ENCODE measurements at places on chromosomes 11 and 22. TPM values are rescaled to one million over a fixed set of nuclear protein-coding genes. Genes with fewer than 3 reads are reported as not detected.

The LRRC10B gene
- 0.17 TPM for total RNA-seq

GRCh38 chr22:19595532-19595931 lies 71.3 kb upstream of the CLDN5 start:
- DNase-seq, result no peak

- no peak for DNase-seq
Observed at GRCh38 chr11:69382131-69383128, 88.5 kb downstream of the MYEOV start.

DNA sequence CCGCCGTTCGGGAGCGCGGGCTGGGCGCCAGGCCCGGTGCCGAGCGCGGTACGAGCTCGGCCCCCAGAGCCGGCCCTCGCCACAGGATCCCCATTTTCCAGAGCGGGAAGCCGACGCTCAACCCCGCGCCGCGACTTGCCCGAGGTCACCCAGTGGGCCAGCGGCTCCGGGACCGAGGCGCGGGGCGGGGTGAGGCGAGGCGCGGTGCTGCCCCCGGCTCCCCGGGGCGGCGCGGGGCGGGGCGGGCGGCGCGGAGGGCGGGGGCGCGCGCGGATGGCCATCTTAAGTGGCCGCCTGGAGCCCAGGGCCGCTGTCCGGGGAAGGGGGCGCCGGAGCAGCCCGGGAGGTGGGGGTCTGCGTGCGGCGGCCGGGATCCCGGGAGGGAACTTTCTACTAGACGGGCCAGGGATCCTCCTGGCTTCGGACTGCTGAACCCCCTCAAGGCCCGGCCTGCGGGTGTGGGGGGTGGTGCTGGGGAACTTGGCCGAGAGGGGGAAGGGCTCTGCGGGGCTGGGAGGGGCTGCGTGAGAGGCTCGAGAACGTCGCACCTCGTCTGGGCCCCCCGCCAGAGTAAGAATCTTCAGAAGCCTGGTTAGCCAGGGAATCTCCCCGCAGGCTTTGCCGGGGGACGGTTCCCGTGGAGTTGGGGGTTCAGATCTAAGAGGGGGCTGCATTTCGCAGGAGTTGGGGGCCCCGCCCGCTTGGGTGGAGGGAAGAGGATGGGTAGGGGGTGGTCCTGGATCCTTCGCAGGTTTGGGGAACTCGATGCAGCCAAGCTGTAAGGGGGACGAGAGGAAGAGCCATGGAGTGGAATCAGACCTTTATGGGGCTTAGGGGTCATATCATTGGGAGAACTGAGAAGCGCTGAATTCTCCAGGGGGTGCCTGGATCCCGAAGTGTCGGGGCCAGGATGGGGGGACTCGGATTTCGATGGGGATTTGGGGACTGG lies 678 bp upstream of the INPPL1 start:
- peak; percentile 72 for DNase-seq

The IGF2 gene
- total RNA-seq, result 0.17 TPM

The TRPM5 gene
- not detected for total RNA-seq

DNA sequence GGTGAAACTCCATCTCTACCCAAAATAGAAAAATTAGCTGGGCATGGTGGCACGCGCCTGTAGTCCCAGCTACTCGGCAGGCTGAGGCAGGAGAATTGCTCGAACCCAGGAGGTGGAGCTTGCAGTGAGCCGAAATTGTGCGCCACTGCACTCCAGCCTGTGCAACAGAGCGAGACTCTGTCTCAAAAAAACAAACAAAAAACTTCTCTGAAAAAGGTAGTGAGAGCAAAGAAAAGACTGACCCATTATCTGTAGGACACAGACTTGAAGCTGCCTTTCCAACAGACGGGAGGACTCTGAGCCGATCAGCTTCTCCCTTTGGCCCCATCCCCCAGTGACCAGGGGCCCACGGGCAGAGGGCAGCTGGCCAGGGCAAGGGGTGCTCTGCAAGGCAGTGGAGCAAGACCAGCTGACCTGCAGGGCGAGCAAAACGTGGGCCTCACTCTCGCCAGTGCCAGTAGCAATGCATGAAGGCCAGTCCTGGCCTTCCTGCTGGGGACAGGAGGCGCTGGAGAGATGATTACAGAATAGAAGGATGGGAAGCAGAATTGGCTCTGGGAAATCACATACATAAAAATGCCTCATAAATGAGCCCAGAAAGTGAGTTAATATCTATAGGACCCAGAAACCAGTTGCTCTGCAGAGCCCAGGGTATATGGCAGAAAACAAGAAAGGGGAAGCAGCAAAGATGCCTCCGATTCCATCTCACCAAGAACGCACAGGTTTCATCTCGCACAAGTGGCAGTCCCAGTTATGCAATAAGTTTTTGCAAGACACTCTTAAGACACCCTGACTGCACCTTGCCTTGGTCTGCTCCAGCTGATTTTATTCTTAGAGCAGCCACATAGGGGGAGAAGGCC lies 2.8 kb downstream of the EHD1 start:
- no peak for DNase-seq

GRCh38 chr11:7077101-7077500 lies 11.7 kb upstream of the RBMXL2 start:
- DNase-seq, result no peak

DNA sequence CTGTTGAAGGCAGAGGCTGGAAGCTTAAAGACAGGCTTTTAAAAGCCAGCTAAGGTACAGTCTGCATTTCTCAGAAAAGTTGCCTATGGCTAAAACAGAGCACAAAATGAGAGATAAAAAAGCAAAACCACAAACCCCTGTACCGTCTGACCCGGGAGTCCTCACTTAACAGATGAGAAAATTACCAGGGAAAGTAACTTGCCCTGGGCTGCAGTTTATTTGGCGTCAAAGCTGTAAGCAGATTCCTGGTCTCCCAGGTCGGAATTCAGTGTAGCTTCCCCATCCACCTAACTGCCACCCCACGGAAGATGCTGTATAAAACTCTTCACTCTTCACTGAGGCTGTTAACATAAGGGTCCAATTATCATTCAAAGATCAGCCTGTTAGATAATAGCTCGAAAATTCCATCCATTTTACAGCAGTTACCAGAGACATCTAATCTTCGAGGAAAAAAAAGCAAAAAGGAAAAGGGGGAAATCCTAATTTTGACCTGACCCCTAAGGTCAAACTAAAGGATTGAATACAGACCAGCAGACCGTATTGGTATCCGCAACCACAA lies 1.5 kb downstream of the TCF20 start:
- no peak for DNase-seq

The C11orf68 gene
- total RNA-seq, result 18.0 TPM

The C1QTNF4 gene
- under 0.01 TPM for total RNA-seq

- no peak for DNase-seq
Observed at GRCh38 chr11:5815534-5815933, 6.8 kb downstream of the OR52N2 start.

Data from fibroblast of lung (primary cell).